ENCODE measurements at places on chromosomes 7 and 10.

DNA sequence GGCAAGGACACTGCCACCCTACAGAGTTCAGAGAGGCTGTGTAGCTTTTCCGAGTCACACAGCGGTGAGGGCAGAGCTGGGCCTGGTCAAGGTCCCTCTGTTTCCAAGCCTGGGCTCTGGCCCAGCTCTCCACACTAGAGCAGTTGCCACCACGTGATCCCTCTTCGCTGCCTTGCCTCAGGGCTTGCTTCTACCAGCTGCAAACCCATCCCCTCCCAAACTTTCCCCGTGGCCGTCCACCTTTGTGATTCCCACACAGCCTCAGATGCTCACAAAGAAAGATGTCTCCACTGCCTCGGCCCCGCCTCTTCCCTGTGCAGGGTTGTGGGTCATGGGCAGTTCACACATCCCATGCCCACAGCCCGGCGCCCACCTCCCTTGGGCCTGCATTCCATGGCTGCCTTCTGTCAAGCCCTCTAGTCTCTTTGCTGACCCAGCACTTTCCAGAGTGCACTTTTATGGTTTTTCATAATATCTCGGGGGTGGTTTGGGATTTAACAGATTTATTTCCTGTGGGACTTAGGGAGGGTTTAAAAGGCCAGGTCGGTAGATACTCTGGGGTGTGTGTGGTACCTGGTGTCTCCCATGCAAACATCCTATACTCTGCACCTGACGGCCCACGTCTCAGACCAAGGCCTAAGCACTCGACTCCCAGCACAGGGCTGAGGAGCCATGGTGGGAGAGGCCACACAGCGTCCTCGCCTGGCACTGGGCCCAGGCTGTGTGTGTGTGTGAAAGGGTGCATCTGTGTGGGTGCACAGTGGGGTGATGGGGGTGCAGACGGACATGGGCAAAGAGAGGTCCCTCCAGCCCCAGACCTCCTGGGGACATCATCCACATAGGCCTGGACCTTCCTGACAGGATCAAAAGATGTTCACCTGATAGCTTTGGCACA, 59.6 kb downstream of the PKD1L1 start:
- DNase-seq, result no peak

DNA sequence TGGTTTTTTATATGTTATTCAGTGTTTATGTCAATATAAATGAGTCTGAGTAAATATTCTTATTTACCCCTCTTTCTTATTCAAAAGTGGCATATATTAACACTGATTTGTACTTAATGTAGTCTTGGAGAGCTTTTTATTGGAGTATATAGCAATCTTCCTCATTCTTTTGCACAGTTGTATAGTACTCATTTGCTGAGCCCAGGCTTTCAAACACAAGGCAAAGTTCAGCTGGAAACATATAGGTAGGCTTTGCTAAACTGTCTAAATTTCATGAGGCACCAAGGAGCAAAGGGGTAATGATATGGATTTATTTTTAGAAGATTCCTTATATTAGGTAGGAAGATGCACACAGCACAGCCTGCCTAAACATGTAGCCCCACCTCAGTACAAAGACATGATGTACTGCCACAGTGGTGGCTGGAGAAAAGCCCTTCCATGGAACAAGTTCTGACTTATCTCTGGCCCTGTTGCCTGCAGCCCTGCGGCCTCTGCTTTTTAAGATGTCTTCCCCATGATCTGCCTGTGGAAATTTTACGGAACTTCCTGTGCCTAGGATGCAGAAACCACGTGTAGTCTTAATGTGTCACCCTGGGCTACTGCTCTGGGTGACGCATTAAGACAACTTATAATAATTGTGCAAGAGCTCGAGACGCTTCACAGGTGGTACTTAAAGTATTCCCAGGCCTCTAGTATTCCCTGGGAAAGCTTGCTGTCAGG, 9.6 kb upstream of the PDCD4 start:
- no peak for DNase-seq

GRCh38 chr7:103996639-103997038, 7.2 kb upstream of the RELN start:
- no peak for DNase-seq

- DNase-seq, result no peak
These were observed 11.0 kb upstream of the PDCD4 start for GRCh38 chr10:110860576-110861241.

GRCh38 chr10:62541811-62542210, 167.6 kb downstream of the ZNF365 start:
- DNase-seq, result no peak

GRCh38 chr7:73984481-73985205, 43.3 kb upstream of the ELN start:
- no peak for DNase-seq

- no peak for DNase-seq
These were observed 6.5 kb downstream of the GDI2 start for GRCh38 chr10:5806745-5807144.

GRCh38 chr10:1169981-1170866, 114.0 kb downstream of the WDR37 start:
- DNase-seq, result no peak

DNA sequence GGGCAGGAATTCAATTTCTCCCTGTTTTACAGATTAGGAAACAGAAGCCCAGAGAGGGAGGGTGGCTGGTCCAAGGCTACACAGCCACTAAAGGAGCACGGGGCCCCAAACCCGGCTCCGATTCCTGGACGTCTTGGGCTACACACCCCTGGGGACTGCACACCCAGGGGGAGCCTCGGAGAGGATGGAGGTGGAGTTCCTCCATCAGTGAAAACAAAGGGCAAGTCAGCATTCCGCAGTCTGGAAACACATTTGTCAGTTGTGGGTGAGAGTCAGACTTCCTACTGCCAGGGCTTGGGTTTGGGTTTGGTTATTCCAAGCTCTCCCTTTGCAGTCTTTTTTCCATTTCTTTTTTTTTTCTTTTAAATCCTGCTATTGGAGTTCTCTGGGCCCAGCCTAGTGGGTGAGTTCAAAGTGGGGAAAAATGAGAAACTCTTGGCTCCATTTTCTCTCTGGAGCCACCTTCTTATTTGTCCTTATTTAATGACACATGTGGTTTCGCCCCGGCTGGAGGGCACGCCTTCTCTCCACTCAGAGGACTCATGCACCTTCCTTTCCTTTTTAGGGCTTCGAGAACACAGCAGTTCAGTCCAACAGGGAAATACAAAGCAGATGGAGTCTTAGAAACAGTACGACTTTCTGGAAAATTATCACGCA, 59.9 kb upstream of the AQP1 start:
- DNase-seq, result no peak

DNA sequence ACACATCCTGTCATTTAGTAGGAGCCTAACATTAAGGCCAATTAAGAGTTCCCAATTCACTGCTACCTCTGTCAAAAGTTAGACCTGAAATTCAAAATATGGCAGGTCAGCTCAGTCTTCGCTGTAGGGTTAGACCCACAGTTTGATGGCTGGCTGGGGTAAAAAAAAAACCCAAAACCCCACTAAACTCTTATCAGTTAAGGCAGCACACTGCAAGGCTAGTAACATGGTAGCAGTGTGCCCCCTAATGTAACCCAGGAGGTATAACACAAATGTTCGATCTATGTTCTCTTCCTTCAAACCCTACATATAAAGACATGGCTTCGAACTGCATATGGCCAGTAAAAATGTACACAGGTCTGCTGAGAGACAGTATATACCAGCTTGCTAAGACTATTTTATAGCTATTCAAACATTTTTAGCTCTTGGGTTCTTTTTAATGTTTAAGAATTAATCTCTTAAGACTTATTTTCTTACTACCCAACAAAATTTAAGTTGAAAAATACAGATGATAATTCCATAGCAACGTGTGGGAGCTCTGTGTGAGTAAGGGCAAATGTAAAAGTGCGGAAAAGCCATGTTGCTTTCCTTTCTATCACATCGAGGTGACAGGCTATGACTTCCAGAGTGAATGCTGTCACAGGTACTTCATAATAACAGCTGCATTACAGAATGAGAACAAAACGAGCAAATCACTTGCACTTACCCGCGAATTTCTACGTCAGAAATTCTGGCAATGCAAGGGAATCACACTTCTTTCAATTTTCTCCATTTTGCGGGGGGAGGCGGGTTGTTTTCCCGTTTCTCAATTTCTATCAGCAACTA, 168.4 kb upstream of the IMMP2L start:
- DNase-seq, result no peak

GRCh38 chr10:130986846-130987245, 324.7 kb downstream of the TCERG1L start:
- DNase-seq, result no peak

DNA sequence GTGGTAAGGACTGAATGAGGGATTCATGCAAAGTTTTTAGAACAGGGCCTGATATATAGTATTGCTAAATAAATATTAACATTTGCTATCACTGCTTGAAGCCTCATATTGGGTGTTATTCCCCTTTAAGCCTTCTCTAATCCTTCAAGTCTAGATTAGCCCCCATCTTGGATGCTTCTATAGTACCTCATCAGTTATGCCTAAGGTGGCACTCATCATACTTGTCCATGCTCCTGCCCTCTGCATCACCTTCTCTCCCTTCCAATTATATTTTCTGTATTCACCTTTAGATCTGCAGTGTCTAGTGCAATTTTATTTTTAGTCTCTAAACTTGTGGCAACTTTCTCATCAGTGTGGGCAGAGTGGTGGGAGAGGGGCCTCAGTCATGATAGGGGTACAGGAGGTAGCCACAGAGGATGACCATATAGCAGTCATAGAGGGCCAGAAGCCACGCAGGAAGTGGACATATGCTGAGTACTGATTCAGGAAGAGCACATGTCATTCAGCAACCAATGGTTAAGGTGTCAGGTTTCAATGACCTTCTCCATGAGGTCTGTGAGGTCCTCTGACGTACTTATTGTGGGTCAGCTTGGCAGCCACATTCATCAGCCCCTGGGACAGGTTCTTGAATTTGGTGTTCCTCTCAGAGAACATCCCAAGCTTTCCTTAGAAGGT, 2.5 kb downstream of the ENTPD1 start:
- DNase-seq, result no peak

DNA sequence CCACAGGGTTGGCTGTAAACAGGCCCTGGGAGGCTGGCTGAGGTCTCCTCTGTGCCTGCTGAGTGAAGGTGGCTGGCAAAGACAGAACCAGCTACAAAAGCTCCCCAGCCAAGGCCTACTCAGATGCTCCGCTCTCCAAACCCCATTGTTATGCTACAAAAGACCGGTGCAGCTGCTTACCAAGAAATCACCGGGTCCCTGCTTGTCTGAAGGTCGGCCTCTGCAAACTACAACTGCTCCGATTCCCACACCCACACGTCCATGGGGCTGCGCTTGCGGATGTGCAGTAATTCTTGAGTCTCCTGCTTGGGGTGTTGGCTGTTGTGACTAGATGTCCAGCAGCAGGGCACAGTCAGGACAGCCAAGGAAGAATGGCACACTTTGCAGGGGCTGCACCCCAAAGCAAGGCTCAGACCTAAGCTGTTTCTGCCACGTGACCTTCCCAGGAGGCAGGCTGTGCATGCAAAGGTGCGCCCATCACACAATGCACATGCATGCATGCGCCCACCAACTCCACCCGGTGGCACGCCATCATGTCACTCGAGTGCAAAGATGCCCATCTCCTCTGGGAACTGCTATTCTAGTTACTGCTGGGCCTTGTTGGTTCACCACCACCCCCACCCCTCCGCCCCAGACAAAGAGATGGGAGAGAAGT, 97.8 kb downstream of the OAT start:
- no peak for DNase-seq

DNA sequence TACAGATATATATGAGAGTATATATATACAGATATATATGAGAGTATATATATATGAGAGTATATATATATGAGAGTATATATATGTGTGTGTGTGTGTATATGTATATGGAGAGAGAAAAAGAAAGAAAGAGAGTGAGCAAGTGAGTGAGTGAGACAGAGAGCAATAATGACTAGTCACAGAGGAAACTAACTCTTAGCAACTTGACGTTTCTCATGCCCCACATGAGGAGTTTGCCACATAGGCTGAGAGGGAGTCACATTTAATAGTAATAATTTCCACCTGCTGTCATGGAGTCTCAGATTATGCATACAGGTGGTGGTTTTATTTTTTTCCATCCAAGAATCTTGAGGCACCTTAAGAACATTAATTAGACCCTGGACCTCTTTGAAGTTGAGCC, 199.9 kb downstream of the GATA3 start:
- DNase-seq, result no peak

- DNase-seq, result no peak
These were observed 5.1 kb downstream of the PRXL2A start for GRCh38 chr10:80413271-80413996.

- no peak for DNase-seq
These were observed 69.6 kb upstream of the MDFIC start for GRCh38 chr7:114852293-114852692.

DNA sequence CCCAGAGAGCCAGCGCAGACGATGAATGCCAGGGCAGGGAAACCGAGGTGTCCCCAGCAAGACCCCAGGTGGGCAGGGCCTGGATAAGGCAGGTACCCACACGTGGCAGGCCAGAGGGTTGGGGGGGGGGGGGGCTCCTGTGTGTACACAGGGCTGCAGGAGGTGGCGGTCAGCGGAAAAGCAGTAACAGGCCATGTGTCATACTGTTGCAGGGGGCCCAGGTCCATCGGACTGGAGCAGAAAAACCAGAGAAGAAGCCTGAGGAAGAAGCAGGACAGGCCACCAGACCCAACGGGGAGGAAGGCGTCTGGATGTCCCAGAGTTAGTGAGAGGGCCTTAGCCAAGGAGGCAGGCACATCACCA, 116.3 kb downstream of the MAD1L1 start:
- no peak for DNase-seq

- no peak for DNase-seq
These were observed 172.9 kb upstream of the SEMA3E start for GRCh38 chr7:83821866-83822265.

- no peak for DNase-seq
These were observed 91.9 kb upstream of the NPY start for GRCh38 chr7:24192053-24192452.

DNA sequence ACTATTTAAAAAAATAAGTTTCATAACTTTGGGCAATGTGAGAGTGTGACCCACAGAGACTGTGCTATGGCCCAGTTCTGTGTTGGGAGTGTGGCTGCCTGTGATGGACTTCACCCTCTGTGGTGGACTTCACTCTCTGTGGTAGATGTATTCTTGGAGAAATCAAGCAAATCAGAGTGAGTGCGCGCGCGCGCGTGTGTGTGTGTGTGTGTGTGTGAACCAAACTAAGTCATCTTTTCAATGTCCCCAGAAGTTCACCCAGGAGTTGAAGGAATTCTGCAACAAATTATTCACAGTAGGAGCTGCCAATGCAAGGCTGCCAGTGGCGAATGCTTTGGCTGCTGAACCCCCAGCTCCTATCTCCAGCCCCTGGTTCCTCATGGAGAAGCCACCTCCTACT, 184.5 kb downstream of the ADAM12 start:
- DNase-seq, result no peak

DNA sequence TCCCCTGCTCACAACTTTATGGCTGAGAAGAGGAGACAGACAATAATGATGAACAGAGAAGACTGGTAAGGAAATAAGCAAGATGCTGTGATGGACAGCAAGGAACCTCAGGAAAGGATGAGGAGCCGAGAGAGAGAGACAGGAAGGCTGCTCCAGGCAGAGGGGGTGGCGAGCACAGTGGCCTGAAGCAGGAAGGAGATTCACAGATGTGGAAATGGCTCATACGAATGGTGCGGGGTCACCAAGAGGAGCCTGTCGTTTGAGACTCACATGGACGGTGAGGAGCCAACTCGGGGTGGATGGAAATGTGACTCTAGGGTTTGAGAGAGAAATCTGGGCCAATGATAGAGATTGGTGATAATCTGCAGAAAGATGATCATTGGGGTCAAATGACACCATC, 43.7 kb downstream of the KIAA1549 start:
- no peak for DNase-seq

GRCh38 chr7:131265227-131265626, 62.4 kb upstream of the MKLN1 start:
- no peak for DNase-seq

GRCh38 chr10:120456626-120457430, at the start of gene PLPP4:
Gene PLPP4 (plus strand): TSS chr10:120457227. CDS start chr10:120457306, 79 bp downstream.
- no peak for DNase-seq

- no peak for DNase-seq
These were observed 127.2 kb downstream of the DLG5 start for GRCh38 chr10:77799352-77799751.

Data from NCI-H187 treated with DMSO at 0.1 percent for 48 hours (cell line).